Upper lobe of right lung (tissue), 1 donor: ENCODE measurements at places on chromosomes 3 and 15. TPM values are rescaled to one million over a fixed set of nuclear protein-coding genes. Genes with fewer than 3 reads are reported as not detected.

NGLY1 gene
- total RNA-seq, result 33.4 TPM

- no peaks in the 10 kb centered on the region for H3K4me1 ChIP-seq
- H3K36me3 ChIP-seq, result no peaks in the 10 kb centered on the region
- H3K4me3 ChIP-seq, result no peak overlapping the region
- H3K27ac ChIP-seq, result no peak overlapping the region
- no peak for DNase-seq
Observed at GRCh38 chr15:95758451-95758850, 572.0 kb upstream of the NR2F2 start.

ITIH1 gene
- total RNA-seq, result not detected

DNA sequence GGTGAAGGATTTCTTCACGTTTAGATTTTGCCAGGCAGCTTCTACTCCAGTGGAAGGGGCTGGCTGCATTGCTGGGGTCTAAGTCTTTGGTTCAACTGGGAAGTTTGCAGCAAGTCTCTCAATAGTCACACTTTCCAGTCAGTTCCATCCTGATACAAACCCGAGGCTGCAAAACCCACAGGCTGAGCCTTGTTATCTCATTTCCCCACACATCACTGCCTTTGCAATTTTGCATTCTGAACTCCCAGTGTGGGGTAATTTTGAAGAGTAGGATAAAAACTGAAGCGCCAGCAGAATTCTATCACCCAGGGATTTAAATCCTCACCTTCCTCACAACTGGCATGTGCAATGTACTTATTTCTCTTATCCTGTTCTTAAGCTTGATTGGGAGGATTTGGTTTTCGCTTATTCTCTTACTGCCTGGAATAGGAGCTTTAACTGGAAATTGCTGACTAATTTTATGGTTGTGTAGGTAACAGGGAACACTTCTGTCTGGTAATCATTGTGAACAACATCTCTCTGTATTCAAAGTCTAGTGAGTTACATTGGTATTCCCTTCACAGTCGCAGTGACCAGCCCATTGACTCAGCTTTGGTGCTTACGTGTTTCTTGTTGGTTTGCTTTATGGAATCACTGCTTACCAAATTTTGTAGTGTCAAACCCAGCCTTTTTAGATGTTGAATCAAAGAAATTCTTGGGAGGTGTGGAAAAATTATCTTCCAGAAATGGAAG, 142.0 kb upstream of the TOPAZ1 start:
- H3K36me3 ChIP-seq, result no peaks in the 10 kb centered on the region
- no peak overlapping the region for H3K4me3 ChIP-seq
- H3K27me3 ChIP-seq, result peaks cover 10% of the 10 kb centered on the region
- H3K4me1 ChIP-seq, result no peaks in the 10 kb centered on the region

PLA2G4D gene
- not detected for total RNA-seq

DNA sequence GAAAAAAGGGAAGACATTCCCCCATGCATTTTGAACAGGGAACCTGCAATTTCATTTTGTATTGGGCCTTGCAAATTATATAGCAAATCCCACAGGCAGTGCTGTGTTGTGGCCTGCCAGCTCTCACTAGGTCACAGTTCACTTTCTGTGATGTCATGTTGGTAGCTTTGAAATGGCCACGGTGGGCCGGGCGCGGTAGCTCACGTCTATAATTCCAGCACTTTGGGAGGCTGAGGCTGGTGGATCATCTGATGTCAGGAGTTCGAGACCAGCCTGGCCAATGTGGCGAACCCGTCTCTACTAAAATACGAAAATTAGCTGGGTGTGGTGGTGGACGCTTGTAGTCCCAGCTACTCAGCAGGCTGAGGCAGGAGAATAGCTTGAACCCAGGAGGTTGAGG, 27.0 kb upstream of the C15orf39 start:
- H3K27ac ChIP-seq, result peak overlapping the region; percentile 72
- no peak for DNase-seq
- no peaks in the 10 kb centered on the region for H3K27me3 ChIP-seq
- no peaks in the 10 kb centered on the region for H3K36me3 ChIP-seq

NTRK3 gene
- 2.8 TPM for total RNA-seq

DNA sequence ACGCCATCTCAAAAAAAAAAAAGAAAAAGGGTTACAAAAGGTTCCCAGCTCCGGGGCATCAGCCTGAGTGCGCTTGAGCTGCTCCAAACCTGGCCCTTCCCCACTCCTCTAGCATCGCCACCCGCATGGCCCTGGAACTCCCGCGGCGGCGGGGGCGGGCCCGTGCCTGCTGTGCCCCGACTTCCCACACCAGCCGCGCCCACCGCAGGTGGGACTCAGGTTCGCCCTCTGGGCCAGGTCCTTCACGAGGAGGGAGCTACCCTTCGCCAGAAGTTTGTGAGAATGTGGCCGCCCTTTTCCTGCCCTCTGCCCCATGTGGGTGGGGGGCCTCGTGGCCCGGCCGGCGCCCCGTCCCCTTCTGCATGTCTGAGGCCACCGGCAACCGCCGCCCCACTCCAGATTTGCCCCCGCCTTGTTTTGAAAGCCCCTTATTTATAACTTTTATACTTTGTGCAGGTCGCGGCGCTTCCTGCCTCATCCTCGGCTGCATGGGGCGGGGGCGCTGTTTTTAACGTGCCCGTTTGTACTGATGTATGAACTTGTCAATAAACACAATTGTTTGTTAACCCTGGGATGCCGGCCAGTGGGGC, 507 bp upstream of the JMJD7 start:
- no peak overlapping the region for H3K27ac ChIP-seq
- DNase-seq, result no peak
- no peaks in the 10 kb centered on the region for H3K27me3 ChIP-seq
- H3K4me3 ChIP-seq, result peak overlapping the region; percentile 95
- peaks cover 18% of the 10 kb centered on the region for H3K4me1 ChIP-seq

- H3K27ac ChIP-seq, result no peak overlapping the region
- no peak overlapping the region for H3K4me3 ChIP-seq
- H3K27me3 ChIP-seq, result no peaks in the 10 kb centered on the region
Observed at GRCh38 chr3:149273096-149273751, 51.6 kb upstream of the CP start.

- no peaks in the 10 kb centered on the region for H3K36me3 ChIP-seq
- no peak for DNase-seq
- H3K4me3 ChIP-seq, result no peak overlapping the region
- no peaks in the 10 kb centered on the region for H3K27me3 ChIP-seq
- no peak overlapping the region for H3K27ac ChIP-seq
Observed at GRCh38 chr3:48137425-48137999, 50.7 kb downstream of the CDC25A start.

GRCh38 chr3:52887166-52887565, 10.2 kb downstream of the STIMATE start:
- H3K27me3 ChIP-seq, result no peaks in the 10 kb centered on the region
- peaks cover 24% of the 10 kb centered on the region for H3K4me1 ChIP-seq
- no peak overlapping the region for H3K4me3 ChIP-seq
- DNase-seq, result no peak
- H3K27ac ChIP-seq, result no peak overlapping the region
- H3K36me3 ChIP-seq, result peaks cover 10% of the 10 kb centered on the region

GRCh38 chr3:134485075-134485717, 589 bp downstream of the ANAPC13 start:
- peak overlapping the region; percentile 98 for H3K27ac ChIP-seq
- no peaks in the 10 kb centered on the region for H3K27me3 ChIP-seq
- no peak for DNase-seq
- peaks cover 25% of the 10 kb centered on the region for H3K36me3 ChIP-seq
- H3K4me3 ChIP-seq, result peak overlapping the region; percentile 94
- peaks cover 33% of the 10 kb centered on the region for H3K4me1 ChIP-seq

- H3K4me3 ChIP-seq, result peak overlapping the region; percentile 80
- H3K36me3 ChIP-seq, result no peaks in the 10 kb centered on the region
- H3K27me3 ChIP-seq, result no peaks in the 10 kb centered on the region
- no peak for DNase-seq
Observed at GRCh38 chr15:41333026-41333562, 413 bp downstream of the NUSAP1 start.
